Esophagus squamous epithelium (tissue), 5 donors: ENCODE measurements at places on chromosomes 12 and 14.

DNA sequence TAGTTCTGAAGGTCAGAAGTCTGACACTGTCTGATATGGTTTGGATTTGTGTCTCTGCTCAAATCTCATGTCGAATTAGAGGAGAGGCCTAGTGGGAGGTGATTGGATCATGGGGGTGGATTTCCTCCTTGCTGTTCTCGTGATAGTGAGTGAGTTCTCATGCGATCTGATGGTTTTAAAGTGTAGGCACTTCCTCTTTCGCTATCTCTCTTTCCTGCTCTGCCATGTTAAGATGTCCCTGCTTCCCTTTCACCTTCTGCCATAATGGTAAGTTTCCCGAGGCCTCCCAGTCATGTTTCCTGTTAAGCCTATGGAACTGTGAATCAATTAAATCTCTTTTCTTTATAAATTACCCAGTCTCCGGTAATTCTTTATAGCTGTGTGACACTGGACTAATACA, 84.1 kb upstream of the TMTC1 start:
- DNase-seq = no peak

GRCh38 chr12:121786440-121786825, 7.1 kb downstream of the RHOF start:
- no peak for DNase-seq

- no peak for DNase-seq
Observed at GRCh38 chr12:128685903-128686475, 137.8 kb downstream of the SLC15A4 start.

DNA sequence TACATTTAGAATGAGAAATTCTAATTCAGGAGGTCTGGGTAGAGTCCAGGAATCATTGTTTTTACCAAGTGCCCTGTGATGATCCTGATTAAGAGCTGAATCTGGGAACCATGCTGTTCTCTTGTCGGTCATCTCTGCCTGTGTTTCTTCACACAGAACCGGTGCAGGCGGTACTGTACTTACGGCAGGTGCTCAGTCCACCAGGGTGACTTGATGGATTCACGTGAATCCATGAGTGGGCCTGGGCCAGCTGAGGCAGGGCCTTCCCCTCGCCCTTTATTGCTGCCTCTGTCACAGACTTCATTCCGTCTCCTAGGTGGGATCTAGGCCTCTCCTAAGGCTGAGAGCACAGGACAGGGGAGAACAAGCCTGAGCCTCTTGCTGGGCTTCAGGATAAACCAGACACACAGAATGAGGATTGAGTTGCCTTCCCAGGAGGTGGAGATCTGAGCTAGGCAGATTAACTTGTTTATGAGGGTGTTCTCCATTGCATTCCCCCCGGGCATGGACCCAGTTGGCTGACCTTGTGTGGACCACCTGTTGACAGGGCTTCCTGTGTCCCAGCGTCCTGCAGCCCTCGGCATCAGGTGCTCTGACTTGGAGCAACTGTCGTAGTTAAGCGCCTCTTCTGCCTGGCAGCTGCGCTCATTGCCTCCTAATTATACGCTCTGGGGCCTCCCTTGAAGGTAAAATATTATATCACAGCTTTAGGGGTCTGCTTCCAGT, 42.1 kb downstream of the B4GALNT3 start:
- DNase-seq = no peak

DNA sequence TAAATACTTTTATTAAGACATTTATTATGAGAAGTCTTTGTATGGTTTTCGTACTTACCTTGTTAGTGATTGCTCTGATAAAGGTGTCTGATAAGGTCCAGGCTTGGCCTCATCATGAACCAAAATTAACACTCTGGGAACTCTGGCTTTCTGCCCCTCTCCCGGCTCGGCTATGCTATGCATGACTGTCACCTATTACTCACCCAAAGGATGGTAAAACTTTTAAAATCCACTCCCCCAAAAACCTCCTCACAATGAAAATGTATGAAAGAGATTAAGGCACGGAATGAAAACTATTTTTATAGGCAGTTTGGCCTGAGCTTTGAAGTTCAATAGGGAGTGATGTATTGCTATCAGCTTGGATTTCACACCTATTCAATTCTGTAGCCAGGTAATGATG, 217.3 kb upstream of the TBX3 start:
- no peak for DNase-seq

GRCh38 chr14:78519863-78520262, 349.7 kb downstream of the NRXN3 start:
- no peak for DNase-seq

GRCh38 chr14:61948376-61948775, 186.2 kb downstream of the SNAPC1 start:
- no peak for DNase-seq

DNA sequence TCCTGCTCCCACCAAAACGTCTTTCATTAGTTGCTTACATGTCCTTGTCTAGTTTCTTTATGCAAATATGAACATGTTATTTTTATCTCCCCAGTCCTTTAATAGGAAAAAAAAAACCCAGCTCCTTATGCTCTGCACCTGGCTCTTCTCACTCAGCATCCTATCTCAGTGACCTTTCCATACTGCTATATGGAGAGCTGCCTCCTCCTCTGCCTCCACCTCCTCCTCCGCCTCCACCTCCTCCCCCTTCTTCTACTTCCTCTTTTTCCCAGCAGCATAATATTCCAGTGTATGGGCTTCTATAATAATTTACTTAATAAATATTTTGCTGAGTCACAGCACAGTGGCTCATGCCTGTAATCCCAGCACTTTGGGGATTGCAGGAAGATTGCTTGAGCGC, 31.5 kb downstream of the ABCB9 start:
- no peak for DNase-seq

- DNase-seq = no peak
Observed at GRCh38 chr12:131550121-131550520, 160.8 kb upstream of the SFSWAP start.

- no peak for DNase-seq
Observed at GRCh38 chr14:24928386-24928900, 121.5 kb downstream of the STXBP6 start.

DNA sequence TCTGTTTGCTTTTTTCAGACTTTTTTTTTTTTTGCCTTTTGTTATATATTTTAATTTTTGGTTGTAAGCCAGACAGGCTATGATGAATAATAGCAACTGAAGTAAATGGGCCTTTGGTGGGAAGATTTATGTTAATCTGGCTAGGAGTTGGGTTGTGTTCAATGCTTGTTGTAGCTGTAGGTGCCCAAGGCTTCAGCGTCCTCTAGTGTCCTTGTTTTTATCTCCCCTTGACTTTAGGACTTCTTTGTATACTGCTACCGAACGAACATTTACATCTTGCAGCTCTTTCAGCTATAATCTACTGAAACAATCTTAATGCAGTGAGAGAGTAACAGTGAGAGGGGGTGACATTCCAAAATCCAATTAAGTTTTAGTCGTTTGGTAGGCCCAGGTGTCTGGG, 848.4 kb upstream of the FBXO33 start:
- DNase-seq = no peak

- no peak for DNase-seq
Observed at GRCh38 chr12:132774646-132775275, 13.1 kb upstream of the ANKLE2 start.

DNA sequence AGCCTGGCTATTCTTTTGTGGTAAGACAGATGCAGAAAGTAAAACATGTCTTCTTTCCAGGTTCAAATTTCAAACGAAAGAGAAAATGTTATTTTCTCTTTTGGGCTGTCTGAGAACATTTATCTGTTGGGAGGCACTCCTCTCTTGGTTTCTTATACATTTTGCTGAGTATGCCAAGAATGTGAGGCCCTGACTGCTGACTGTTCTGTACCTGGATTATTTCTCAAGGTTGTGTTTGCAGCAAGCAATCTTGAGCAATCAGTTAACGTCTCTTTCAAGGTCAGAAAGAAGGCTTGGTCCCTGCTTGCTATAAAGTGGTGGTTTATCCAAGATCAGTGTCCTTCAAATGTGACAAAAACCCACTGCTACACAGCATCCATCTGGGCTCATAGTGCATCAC, 9.8 kb downstream of the SSTR1 start:
- no peak for DNase-seq

GRCh38 chr12:96425951-96426350, 25.7 kb upstream of the CDK17 start:
- no peak for DNase-seq

- DNase-seq = no peak
Observed at GRCh38 chr12:48925304-48926011, at the start of gene FKBP11. FKBP11 (minus strand) TSS chr12:48925492; CDS start chr12:48925428, 64 bp downstream.

DNA sequence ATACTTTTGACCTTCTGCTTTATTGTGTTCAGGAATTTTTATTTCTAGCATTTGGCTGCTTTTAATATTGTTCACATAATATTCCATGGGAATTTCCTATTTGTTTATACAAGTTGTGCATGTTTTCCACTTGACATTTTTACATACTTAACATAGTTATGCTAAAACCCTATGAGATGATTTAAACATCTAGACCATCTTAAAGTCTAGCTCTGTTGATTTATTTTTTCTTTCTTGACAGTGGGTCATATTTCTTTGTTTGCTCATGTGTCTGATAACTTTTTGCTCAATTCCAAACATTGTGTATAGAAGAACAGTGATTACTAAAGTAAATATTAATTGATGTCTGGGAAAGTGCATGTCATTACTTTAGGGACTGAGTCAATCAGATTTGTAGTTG, 202.1 kb upstream of the PDZRN4 start:
- DNase-seq = no peak

- no peak for DNase-seq
Observed at GRCh38 chr14:99214701-99215100, 57.3 kb downstream of the BCL11B start.

DNA sequence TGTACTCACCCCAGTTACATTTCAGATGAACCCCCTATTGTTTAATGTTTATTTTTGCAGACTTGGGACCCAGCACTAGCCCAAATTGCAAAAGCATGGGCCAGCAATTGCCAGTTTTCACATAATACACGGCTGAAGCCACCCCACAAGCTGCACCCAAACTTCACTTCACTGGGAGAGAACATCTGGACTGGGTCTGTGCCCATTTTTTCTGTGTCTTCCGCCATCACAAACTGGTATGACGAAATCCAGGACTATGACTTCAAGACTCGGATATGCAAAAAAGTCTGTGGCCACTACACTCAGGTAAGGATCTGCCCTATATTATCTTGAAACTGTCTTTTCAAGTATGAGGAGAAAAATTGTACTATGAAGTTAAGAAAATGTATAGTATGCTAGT, 1.2 kb downstream of the GLIPR1 start:
- DNase-seq = no peak

DNA sequence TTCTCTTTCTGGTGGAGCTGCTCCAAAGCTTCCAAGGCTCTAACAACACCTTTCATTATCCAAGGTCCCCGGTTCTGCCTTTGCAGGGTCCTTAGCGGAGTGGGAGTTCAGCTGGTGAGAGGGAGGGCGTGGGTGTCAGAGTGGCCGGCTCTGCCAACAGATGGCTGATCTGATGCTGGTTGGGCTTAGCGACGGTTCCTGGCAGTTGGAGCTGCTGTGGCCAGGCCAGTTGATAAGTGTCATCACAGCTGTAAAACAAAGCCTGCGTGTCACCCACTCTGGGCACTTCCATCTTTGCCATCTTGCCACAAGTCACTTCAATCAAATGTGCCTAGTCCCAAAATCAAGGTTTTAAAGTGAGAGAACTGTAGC, 36.3 kb downstream of the RIN3 start:
- DNase-seq = no peak

DNA sequence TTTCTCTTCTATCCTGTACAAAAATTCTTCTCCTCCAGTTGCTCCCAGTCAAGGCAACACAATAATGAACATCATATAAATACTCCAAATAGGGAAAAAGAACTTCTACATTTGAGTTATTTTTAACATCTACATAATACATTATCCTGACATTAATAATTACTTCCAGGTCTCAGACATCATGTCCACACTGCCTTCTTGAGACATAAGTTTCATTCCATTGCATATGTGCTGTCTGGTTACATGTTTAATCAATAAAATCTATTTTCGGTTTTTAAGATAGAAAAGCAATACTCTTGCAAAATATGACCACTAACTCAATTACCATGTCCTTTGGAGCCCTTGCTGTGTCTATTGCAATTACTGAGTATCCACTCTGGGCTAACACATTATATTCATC, 881.9 kb downstream of the GALC start:
- DNase-seq = no peak

DNA sequence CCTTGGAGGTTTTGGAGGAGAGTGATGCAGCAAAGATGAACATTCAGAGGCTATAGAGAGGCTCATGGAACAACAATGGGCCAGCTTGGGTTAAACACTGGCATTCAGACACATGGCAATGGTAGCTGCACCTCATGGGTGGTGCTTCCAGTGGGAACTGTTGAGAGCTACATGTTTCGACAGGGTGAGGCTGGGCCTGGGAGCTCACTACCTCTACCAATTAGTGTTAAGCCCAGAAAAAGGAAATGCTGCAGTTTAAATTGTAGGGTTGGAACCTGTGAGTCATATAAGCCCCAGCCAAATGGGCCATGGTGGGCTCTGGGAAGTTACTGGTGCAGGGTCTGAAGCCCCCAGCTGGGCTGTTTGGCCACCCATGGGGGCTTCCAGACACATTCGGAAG, 279.7 kb downstream of the ZFP36L1 start:
- DNase-seq = no peak

DNA sequence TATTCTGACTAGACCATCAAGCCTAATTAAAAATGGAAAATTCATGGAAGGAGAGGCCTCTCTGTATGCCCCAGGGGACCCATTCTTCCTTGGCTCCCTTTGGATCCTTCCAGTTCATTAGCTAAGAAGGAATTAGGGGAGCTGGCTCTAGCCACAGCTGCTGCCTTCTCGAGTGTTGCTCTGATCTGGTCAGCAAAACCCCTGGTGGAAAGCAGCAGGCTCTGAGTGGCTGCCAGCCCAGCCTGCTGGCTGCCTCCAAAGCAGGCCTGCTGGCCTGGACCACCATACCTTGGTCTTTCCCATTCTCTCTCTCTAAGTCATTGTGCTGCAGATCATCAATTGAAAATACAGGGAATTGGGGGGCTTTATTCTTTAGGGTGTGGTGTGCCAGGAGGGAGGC, 29.0 kb upstream of the AKAP6 start:
- no peak for DNase-seq

GRCh38 chr14:68762953-68763764, 29.7 kb downstream of the ZFP36L1 start:
- no peak for DNase-seq

DNA sequence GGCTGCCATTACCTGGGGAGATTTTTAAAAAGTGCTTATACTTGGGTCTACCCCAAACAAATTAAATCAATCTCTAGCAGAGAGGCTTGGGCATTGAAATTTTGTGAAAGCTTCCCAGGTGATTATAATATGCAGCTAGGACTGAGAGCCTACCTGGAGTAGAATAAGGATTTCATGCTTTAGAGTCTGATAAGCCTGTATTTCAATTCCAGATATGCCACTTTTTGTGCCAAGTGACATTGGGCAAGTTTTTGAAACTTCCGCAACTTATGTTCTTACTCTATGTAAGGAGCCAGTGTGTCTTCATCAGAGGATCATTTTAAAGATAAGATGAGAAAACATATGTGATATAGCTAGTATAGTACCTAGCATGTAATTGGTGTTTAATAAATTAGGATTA, 159.8 kb upstream of the LRIG3 start:
- DNase-seq = no peak
